Cardiac muscle cell (in vitro differentiated cells and primary cell): ENCODE measurements at places on chromosomes 2 and 18. TPM values are rescaled to one million over a fixed set of nuclear protein-coding genes. Genes with fewer than 3 reads are reported as not detected.

Gene SLC30A3
- 111 and 139 TPM in 2 replicates for polyA plus RNA-seq

Gene SLC4A3
- 42.9 and 47.7 TPM in 2 replicates for polyA plus RNA-seq

Gene ALLC
- polyA plus RNA-seq, result not detected in 2 replicates

Gene ORMDL1
- polyA plus RNA-seq, result 133 and 138 TPM in 2 replicates

Gene CCDC88A
- polyA plus RNA-seq, result 40.6 and 45.1 TPM in 2 replicates

Gene TIA1
- 95.3 and 123 TPM in 2 replicates for polyA plus RNA-seq

Gene LYPD1
- 2.4 and 4.1 TPM in 2 replicates for polyA plus RNA-seq

Gene NAT8
- not detected in 2 replicates for polyA plus RNA-seq

Gene ITPRID2
- 15.9 and 39.6 TPM in 2 replicates for polyA plus RNA-seq

Gene G6PC2
- not detected in 2 replicates for polyA plus RNA-seq

Gene CYP27A1
- polyA plus RNA-seq, result 70.6 and 125 TPM in 2 replicates

Gene CCL20
- 0.21 TPM in 1 of 2 replicates, not detected in the other for polyA plus RNA-seq

Gene PDE1A
- 0.60 TPM in 1 of 2 replicates, not detected in the other for polyA plus RNA-seq

Gene PID1
- polyA plus RNA-seq, result 0.43 and 1.0 TPM in 2 replicates

Gene RPL37A
- 1,245 and 1,367 TPM in 2 replicates for polyA plus RNA-seq

Gene CCDC85A
- 2.0 and 3.9 TPM in 2 replicates for polyA plus RNA-seq

Gene IL1R2
- not detected in 2 replicates for polyA plus RNA-seq

Gene SCN1A
- polyA plus RNA-seq, result not detected in 2 replicates

Gene GPC1
- polyA plus RNA-seq, result 57.8 and 60.4 TPM in 2 replicates

Gene CSRNP3
- polyA plus RNA-seq, result 10.9 and 11.5 TPM in 2 replicates

Gene RGPD3
- polyA plus RNA-seq, result 0.05 and 0.14 TPM in 2 replicates

Gene CABYR
- 2.0 and 2.6 TPM in 2 replicates for polyA plus RNA-seq

Gene SP140
- polyA plus RNA-seq, result 0.53 and 0.60 TPM in 2 replicates

Gene SCN2A
- 0.16 TPM in 1 of 2 replicates, not detected in the other for polyA plus RNA-seq

Gene DBI
- polyA plus RNA-seq, result 297 and 350 TPM in 2 replicates

Gene DSC1
- 0.07 TPM in 1 of 2 replicates, not detected in the other for polyA plus RNA-seq

Gene CAVIN2
- polyA plus RNA-seq, result 0.87 and 1.0 TPM in 2 replicates

Gene DYNC2LI1
- 44.7 and 64.9 TPM in 2 replicates for polyA plus RNA-seq

Gene FBXO36
- 4.8 and 10.1 TPM in 2 replicates for polyA plus RNA-seq

Gene ABCG5
- polyA plus RNA-seq, result not detected in 2 replicates

Gene FTCDNL1
- polyA plus RNA-seq, result 1.9 and 2.0 TPM in 2 replicates

Gene POTEC
- polyA plus RNA-seq, result not detected in 2 replicates

Gene MAP4K4
- 61.6 and 71.6 TPM in 2 replicates for polyA plus RNA-seq

Gene ERBB4
- 42.1 and 54.6 TPM in 2 replicates for polyA plus RNA-seq

Gene KDM3A
- polyA plus RNA-seq, result 40.7 and 47.2 TPM in 2 replicates

Gene GAD1
- 0.39 TPM in 1 of 2 replicates, not detected in the other for polyA plus RNA-seq

Gene DNAJC5G
- polyA plus RNA-seq, result 4.4 and 7.5 TPM in 2 replicates

Gene ALPI
- not detected in 2 replicates for polyA plus RNA-seq

Gene LYG2
- polyA plus RNA-seq, result not detected in 2 replicates

Gene ADRA2B
- 28.5 and 50.8 TPM in 2 replicates for polyA plus RNA-seq

Gene FOXD4L1
- 0.09 TPM in 1 of 2 replicates, not detected in the other for polyA plus RNA-seq

Gene MAP3K19
- not detected in 2 replicates for polyA plus RNA-seq

Gene PHLPP1
- polyA plus RNA-seq, result 6.3 and 11.3 TPM in 2 replicates

Gene HNRNPLL
- 65.4 and 80.2 TPM in 2 replicates for polyA plus RNA-seq

Gene XIRP2
- polyA plus RNA-seq, result 0.51 and 0.59 TPM in 2 replicates
